NCI-H524 treated with DMSO at 0.1 percent for 48 hours (cell line): ENCODE measurements at places on chromosomes 1 and 21.

- peak; percentile 9 for DNase-seq
These were observed 7.7 kb downstream of the PADI1 start for GRCh38 chr1:17212487-17213121.

GRCh38 chr1:38773483-38773882 is 86.1 kb downstream of the RRAGC start:
- DNase-seq = no peak

DNA sequence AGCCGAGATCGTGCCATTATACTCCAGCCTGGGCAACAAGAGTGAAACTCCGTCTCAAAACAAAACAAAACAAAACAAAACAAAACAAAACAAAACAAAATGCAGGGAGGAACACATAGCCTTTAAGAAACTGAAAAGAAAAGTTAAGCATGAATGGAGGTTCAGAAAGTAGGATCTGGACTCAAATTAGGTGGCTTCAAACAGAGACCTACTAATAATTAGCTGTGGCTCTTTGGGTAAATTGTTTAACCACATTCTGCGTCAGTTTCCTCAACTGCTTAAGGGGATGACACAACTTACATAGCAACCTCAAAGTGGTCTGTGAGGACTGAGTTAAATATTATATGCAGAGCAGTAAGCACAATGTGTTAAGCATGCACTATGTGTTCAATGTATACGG is 458.2 kb downstream of the ADGRL2 start:
- no peak for DNase-seq

DNA sequence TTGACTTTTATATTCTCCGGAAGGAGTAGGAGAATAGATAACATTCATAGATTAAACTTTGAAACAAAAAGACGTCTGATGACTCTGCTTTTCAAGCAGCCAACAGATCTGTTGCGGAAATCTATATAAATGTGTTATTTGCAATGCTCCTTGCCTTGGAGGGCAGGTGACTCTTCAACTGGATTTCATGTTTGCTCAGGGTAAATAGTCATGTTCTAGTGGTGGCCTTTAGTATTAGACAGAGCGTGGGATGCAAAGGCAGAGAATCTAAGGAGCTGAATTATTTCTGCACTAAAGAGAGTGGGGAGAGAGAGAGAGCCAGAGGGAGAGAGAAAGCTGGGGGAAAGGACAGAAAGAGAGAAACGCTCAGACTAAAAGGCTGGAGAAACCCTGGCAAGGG is 454.3 kb downstream of the AJAP1 start:
- no peak for DNase-seq

DNA sequence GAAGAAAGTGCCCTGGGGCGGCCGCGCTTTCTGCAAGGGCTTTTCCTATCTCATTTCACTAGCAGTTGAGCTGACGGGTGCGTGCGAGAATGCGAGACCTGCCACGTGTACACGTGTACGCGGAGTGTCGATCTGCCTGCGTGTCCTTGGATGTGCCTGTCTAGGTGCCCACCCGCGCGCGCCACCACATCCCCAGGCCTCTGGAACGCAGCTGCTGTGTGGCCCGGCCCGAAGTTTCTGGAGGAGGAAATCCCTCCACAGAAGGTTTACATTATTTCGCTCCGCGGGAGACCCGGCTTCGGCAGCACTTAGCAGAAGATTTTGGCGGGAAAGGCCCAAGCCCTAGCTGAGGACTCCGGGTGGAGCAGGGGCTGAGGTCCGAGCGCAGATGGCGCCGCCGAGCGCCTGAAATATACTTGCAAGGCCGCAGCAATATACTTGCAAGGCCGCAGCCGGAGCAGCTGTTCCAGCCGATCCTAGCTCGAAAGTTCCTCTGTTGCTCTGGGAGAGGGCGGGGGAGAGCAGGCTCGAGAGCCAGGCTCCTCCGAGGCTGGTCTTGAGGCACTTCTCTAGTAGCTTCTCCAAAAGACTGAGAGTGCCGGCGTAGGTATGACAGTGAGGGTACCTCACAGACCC is 3.9 kb downstream of the TBX15 start:
- DNase-seq = no peak

- DNase-seq = no peak
These were observed 16.1 kb downstream of the ENSA start for GRCh38 chr1:150613061-150613920.

DNA sequence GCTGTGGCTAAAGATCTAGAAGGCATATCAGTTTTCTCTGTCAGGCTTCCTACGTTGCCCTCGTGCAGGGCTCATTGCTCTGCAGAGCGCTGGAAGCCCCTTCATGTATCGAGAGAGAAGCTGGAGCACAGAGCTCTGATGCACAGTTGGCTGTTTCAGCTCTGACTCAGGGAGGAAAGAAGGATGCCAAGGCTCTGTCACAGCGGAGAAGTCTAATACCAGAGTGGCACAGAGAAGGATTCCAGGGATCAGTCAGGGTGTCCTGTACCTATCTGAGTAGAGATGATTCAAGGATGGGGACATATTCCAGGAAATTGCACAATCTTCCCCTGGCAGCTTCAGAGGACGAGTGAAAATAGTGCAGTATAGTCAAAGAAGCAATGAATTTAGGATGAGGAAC is 179.2 kb upstream of the FMN2 start:
- no peak for DNase-seq

DNA sequence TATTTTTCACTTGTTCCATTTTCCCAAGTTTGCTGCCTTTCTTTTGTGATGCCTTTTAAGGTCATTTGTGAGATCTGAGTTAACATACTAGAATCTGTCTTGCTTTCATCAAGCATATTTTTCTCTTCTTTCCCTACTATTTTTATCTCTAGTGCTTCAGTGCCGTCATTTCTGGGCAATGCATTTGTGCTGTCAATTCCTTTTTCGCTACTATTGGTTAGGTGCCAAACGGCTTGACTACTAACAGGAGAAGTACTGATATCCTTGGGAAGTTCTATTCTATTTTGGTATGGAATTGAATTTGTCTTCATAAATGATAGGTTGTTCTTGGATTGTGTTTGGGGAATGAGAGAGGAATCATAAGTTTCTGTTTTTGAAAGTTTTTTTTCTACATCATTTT is 42.2 kb downstream of the LRRC53 start:
- no peak for DNase-seq
